Cortex of kidney (tissue), 1 donor: ENCODE measurements at places on chromosomes 13 and 19.

GRCh38 chr13:24127116-24127631 is 33.3 kb upstream of the SPATA13 start:
- DNase-seq, result no peak

- no peak for DNase-seq
Observed at GRCh38 chr19:18044825-18045304, 36.9 kb downstream of the ARRDC2 start.

DNA sequence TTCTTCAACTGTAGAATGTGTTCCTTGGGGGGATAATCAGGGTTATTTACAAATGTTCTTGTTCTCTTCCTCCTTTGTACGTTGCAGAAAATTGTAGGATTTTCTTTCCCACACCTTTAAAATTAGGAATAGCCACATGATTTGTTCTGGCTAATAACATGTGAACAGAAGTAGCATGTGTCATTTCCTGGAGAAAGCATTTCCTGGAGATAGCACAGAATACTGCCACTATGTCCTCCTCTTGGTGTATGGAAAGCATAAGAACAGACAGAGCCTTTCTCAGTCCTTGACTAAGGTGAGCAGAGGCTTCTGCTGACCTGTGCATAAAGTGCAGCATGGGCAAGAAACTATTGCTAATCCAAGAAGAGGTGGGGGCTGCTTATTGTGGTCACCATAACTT is 101.8 kb downstream of the FAM216B start:
- DNase-seq, result no peak

- no peak for DNase-seq
Observed at GRCh38 chr19:48674921-48675824, 2.4 kb upstream of the NTN5 start.

DNA sequence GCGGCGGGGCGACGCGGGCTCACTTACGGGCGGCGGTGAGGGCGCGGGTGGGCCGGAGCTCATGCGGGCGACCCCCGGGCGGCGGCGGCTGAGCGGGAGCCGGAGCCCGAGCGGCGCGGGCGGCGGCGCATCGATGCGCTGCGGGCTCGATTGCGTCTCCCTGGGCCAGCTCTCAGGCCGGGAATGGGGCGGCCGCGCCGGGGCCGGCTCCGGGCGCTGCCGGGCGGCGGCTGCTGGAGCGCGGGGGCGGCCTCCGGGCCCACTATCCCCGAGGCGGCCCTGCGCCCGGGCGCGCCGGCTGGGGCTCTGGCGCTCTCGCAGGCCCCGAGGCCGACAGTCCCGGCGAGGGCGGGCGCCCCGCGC is 1.4 kb upstream of the TSHZ3 start:
- no peak for DNase-seq

DNA sequence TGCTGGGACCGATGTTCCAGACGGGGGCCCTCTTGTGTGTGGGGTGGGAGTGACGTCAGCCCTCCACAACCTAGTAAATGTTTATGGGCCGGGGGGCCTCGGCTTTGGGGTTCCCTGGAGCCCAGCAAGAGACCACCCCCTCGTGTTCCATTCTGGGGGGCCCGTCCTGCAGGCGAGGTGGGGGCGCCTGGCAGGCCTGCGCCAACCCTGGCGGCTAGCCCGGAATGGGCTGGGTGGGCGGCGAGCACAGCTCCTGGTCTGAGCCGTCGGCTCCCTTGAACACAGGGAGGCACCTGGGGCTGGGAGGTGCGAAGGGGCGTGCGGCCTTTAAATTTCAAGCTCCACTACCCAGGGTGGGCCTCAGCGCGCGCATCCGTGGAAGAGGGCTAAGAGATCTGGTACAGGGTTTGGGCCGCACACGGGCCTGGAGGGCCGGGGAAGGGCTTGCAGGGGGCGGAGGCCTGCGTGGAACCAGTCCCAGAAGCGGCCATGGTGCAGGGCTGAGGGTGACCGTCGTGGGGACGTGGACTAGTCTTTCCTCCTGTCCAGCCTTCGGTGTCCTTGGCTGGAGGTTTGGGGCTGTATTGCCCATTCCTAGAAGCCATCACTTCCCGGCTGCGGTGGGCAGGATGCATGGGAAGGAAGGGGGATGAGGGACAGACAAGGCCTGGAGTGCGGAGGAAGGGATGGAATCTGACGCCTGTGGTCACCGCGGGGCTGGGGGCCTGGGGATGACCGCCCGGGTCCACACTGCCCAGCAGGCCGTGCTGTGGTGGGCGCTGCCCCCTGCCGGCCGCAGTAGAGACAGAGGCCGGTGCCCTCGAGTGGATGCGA is 11.4 kb downstream of the NDUFA11 start:
- DNase-seq, result no peak

- no peak for DNase-seq
Observed at GRCh38 chr19:32363632-32364031, 18.2 kb downstream of the ZNF507 start.

DNA sequence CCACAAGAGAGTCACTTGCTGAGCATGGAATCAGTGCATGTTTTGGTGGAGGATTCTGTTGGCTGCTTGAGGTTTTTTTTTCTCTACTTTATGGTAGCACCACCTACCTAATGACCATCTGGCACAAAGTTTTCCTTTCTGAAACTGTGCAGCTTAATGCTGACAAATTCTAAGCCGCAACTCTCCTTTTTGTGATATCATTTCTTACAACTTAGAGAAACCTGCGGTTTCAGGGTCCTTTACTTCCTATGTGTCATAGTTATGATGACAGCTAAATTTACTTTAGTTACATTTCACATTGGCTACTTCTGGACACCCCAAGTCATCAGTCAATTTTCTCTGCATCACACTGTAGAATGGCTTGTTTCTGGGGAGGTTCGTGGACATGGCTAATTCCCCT is 115.4 kb upstream of the TMTC4 start:
- DNase-seq, result no peak

DNA sequence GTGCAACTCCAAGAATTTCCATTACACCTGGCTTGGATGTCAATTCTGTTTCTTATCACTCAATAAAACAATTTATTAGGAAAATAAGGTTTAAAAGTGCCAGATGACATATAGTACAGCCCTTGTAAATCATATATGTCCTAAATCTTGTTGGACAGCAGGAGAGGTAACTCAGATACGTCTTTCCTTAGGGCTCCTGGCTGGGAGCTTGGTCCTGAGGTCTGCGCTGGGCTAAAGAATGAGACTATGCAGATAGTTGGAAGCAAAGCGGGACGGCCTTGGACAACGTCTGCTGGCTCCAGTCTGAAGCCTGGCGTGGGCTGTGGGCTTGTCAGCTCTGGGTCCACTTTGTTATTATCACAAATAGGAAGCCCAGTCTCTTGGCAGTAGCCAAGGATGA is 377.0 kb downstream of the DLEU7 start:
- DNase-seq, result no peak

DNA sequence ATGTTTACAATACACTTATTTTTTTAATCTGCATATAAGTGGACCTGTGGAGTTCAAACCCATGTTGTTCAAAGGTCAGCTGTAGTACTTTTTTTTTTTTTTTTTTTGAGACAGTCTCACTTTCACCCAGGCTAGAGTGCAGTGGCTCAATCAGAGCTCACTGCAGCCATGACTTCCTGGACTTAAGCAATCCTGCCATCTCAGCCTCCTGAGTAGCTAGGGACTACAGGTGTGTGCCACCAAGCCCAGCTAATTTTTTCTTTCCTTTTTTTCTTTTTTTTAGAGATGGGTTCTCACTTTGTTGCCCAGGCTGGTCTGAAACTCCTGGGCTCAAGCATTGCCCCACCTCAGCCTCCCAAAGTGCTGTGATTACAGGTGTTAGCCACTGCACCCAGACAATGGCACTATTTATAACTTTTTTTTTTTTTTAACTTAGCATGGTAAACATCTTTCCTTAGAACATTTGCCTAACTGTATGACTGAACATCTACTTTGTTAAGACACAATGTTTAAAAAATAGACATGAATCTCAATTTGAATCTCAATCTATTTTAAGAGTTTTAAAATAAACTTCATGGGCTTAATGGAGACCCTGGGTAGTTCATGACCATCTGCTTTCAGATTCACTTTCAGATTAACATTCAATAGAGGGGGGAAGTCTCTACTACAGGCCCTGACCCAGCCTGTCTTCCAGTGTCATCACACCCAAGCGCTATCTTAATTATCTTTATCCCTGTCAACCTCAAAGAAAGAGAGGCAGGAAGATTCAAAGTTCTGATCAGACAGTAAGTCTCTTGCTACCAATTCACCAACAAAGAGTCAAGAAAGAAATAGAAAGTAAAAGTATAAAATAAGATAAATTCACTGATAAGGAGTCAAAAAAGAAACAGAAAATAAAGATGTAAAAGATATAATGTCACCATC is 97.7 kb upstream of the DOCK9 start:
- no peak for DNase-seq

DNA sequence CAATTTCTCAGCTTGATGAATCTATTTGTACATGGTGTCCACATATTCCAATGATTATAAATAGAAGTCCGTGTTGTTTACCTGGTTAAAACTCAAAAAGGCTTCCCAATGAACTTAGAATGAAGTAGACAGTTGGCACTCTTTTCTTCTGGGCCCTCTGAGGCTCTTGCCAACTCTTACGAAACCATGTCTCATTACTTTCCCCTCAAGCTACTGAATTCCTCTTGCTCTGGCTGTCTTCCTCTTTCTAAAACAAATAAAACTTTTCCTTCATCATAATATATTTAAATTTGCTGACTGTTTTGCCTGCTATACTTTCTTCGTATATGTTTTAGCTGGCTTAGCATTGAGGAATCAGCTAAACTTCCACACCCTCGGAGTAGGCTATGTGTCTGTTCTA is 139.7 kb downstream of the SLITRK6 start:
- no peak for DNase-seq

DNA sequence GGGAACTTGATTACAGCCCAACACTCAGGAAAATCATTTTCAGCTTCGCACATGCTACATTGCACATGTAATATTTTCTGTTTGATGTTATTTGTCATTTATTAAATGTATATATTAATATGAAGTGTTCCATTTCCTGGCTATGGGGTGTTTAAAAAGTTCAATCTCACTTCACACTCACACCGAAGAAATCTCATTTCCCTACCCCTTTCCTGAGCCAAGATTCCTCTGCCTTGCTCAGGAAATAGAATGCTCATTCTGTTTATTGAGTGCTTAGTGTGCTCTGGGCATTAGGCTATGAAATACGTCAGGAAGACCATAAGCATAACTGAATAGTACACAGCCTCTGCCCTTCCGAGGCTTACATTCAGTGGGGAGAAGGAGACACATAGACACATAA is 331.9 kb upstream of the TSHZ3 start:
- no peak for DNase-seq

DNA sequence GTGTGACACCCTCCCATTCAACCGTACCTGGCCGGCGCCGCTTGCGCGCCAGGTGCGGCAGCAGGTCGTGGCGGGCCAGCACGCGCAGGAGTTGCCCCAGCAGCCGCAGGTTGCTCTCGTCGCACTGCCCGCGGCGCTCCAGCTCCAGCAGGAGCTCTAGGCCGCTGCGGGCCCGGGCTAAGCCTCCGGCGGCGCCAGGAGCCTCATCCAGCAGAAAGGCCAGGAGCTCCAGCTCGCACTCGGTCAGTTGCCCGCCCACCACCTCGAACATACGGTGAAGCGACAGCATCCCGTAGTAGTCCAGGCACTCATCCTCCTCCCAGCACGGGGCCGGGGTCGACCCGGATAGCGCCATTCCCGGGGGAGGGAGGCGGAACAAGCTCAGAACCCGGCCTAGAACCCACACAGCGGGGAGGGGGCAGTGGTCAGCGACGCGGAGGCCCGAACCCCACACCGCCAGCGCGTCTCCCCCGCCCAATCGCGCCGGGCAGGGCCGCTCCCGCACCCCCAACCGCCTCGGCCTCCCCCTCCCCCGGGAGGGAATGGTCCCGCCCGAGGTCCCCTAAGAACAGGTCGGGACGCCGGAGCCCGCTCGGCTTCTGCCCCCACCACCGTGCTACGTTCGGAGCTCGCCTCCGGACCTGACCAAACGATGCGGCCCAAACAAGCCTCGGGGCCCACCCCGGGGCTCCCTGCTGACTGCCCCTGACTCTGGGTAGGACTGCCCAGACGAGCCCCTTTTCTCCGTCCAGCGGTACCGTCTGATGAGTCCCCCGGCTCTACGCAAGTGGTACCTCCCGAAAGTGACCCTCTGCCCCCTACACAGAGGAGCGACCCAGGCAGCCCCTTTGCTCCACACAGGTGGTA is 591 bp downstream of the DEDD2 start:
- DNase-seq, result no peak

GRCh38 chr13:44734201-44734707 is 158.1 kb upstream of the TSC22D1 start:
- no peak for DNase-seq

DNA sequence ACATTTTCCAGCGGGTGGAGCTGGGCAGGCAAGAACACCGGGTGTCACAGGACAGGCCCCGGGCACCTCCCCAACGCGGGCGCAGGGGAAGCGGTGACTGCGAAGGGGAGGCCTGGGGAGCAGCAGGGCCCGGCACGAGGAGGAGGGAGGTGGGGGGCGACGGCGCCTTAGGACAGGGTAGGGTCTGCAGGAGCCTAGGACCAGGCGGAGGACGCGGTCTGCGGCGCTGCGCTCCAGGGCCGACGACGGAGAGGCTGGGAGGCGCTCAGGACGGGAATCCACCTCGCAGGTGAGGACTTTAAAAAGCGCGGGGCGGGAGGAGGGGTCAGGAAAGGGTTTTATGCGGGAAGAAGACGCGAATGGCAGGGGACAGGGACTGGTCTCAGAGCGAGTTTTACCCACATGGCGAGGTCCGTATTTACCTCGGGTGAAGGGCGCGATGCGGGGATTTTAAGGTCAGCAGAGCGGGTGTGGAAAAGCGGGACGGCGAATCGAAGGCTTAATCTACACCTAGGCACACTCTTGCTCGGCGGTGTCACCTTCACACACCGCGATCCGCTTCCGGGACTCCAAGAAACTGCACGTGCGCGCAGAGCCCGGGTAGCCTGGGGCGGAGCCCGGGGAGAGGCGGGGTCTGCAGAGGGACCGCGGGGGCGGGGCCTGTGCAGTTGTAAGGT is 13.5 kb downstream of the ERVV-2 start:
- DNase-seq, result no peak

DNA sequence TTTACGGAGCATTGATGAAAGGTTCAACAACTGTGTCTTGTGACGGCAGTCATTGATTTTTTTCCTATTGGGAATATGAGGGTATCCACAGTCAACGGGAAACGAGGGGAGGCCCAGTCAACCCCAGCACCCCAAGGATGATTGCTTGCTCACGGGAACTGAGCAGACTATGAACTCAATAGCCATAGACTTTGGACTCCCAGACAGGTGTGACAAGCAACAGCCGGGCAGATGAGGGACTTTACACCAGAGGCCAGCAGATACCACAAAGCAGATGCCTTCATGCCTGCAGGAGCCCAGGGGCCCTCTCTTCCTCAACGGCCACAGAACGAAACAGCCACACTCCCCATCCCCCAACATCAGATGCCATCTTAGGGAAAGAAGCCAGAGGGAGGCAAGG is 80.3 kb upstream of the FLT1 start:
- DNase-seq, result no peak

GRCh38 chr13:95865080-95865615 is 188.1 kb downstream of the UGGT2 start:
- no peak for DNase-seq

GRCh38 chr19:36121486-36122124 is 6.3 kb downstream of the TBCB start:
- DNase-seq, result no peak
